Airway epithelial cell (primary cell): ENCODE measurements at places on chromosomes 12 and 14. TPM values are rescaled to one million over a fixed set of nuclear protein-coding genes. Genes with fewer than 3 reads are reported as not detected.

Gene EML1
- total RNA-seq, result 2.0 and 7.9 TPM in 2 replicates

Gene RTL1
- not detected in 2 replicates for total RNA-seq

Gene NYNRIN
- 16.4 and 21.9 TPM in 2 replicates for total RNA-seq

Gene EMP1
- 106 and 181 TPM in 2 replicates for total RNA-seq

Gene SPIC
- total RNA-seq, result not detected in 2 replicates

Gene SYNDIG1L
- not detected in 2 replicates for total RNA-seq

Gene SIX6
- not detected in 2 replicates for total RNA-seq

Gene C1R
- total RNA-seq, result 8.7 and 8.8 TPM in 2 replicates

Gene EIF2S3B
- 0.09 and 0.42 TPM in 2 replicates for total RNA-seq

Gene TRPV4
- total RNA-seq, result 2.2 and 5.1 TPM in 2 replicates

Gene GARIN6
- not detected in 2 replicates for total RNA-seq

Gene SUDS3
- total RNA-seq, result 30.5 and 49.1 TPM in 2 replicates

Gene TMEM63C
- 22.3 and 28.5 TPM in 2 replicates for total RNA-seq

Gene MED13L
- total RNA-seq, result 16.6 and 33.6 TPM in 2 replicates

Gene DIO2
- under 0.01 TPM in 1 of 2 replicates, not detected in the other for total RNA-seq

Gene PPP1CC
- 88.0 and 111 TPM in 2 replicates for total RNA-seq
